ENCODE measurements at places on chromosomes 16 and 17.

- no peak for DNase-seq
Observed at GRCh38 chr16:10949424-10949970, 5.1 kb downstream of the CLEC16A start.

GRCh38 chr16:71811261-71811803 is 2.7 kb upstream of the AP1G1 start:
- DNase-seq, result no peak

DNA sequence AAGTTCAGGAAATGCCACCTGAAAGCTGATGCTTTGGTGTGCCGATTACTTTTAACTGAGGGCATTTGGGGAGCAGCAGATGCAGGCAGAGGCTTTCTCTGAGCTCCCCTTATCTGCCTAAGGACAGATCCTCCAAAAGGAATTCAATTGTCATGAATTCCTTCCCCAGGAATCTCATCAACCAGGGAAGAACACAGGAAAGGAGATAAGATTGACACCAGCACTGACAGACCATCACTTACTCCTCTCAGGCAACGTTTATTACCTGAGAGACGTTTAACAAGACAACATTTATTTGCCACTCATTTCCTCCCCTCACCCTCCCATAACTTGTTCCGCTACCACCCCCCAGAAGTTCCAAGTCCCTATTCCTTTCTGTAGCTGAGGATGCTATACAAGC is 17.6 kb upstream of the CDRT4 start:
- no peak for DNase-seq

DNA sequence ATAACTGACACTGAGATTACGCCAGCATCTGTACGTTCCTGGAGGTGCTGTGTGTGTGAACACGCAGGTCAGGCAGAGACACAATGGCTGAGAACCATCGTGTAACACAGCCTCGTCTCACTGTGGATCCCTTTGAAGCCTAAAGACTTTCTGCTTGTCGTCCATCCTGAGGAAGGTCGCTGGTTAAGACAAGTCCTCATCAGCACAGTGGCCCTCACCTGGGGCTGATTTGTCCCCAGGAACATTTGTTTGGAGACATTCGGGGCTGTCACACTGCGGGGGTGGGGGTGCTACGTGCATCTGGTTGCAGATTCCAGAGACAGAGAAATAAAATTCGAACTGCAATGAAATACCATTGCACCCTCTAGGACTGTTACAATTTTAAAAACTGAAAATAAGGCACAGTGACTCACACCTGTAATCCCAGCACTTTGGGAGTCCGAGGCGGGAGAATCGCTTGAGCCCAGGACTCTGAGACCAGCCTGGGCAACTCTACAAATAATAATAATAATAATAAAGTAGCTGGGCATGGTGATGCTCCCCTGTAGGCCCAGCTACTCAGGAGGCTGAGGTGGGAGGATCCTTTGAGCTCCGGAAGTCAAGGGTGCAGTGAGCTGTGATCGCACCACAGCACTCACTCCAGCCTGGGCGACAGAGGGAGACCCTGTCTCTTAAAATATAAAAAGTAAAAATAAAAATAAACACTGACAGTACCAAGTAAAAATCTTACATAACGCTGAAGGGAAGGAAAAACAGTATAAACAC is 112.0 kb upstream of the METRNL start:
- no peak for DNase-seq

DNA sequence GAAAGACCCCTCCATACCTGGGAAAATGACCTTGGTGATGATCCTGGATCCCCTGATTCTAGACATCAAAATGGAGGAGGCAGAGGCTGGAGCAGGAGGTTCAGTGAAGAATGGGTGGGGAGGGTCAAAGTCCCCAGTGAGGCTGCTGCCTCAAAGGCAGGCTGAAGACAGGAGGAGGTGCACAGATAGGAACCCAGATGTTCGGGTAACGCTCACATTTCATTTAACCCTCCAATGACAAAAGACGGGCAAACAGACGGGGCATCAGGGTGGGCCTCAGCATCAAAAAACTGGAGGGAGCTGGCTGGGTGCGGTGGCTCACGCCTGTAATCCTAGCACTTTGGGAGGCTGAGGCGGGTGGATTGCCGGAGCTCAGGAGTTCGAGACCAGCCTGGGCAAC is at the start of gene ANKRD40CL:
ANKRD40CL (minus strand) TSS at position 73 of the 400 bp plus-strand sequence. CDS start 605 bp downstream, outside the sequence.
- no peak for DNase-seq

DNA sequence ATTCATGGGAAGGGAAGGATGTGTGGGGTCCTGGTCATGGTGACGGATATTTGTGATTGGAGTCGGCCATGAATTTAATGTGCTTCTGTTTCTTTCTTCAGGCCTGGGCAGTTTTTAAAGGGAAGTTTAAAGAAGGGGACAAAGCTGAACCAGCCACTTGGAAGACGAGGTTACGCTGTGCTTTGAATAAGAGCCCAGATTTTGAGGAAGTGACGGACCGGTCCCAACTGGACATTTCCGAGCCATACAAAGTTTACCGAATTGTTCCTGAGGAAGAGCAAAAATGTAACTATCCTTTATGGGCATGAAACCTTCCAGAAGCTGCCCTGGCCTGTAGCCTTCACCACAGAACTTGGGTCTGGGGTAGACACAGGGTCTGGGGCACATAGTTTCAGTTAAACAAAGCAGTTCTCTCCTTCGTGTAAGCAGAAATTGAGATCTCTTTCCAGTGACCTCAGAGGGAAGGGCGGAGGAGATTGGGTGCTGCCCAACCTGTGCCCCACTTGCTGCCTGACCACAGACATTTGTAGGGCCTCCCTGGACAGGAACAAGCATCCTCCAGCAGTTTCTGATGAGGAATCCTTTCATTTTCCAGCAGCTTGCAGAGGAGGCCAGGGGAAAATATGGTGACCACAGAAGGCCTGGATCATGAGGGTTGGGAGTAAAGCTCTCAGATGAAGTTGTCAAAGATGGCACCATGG is 10.1 kb downstream of the IRF8 start:
- DNase-seq, result no peak

- DNase-seq, result no peak
Observed at GRCh38 chr17:19341641-19342610, 20.6 kb downstream of the B9D1 start.

DNA sequence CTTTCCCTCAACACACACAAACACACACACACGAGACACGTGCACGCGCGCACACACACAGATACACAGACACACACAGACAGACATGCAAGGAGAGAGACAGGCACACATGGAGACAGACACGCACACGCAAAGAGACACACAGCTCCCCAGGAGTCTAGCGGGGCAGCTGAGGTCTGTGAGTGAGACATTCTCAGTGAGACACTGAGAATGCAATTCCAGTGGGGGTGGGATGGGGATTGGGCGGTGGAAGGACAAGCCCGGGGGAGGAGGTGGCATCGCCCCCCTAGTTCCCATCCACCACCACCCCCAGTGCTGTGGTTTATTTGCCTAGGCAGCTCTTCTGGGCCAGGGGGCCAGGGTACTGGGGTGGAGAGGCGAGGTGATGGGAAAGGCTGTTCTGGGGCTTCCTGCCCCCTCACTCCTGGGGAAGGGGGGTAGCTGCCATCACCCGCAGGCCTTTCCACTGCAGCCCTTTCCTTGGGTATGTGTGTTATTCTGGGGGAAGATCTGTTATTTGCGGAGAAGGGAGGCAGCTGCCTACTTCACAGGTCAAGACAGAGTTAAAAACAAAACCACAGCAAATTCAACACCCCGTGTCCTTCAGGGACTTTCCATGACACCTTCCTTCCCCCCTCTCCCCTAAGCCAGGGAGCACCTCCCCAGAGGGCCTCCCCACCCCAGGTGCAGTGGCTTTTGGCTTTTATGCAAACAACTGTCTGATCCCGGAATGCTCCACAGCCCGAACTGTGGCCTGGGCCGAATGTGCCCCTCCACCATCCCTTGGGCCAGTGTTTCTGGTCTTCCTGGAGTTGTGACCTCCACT is 18.0 kb downstream of the GRB7 start:
- DNase-seq, result no peak

GRCh38 chr17:26782153-26782552 is 511.8 kb upstream of the WSB1 start:
- no peak for DNase-seq

DNA sequence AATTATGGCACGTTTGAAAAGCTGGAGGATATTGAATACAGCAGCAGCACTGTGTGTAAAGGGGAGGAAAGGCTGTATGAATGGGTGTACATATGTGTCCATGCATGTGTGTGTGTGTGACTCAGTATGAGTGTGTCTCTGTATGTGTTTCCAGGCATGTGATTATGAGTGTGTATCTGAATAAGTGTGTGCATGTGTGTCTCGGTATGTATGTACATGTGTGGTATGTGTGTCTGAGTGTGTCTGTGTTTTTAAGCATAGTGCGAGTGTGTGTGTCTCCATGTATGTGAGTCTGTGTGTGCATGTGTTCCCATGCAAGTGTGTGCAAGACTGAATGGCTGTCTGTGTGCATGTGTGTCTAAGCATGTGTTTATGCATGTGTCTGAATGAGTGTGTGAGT is 259.1 kb upstream of the XYLT1 start:
- no peak for DNase-seq

- DNase-seq, result no peak
Observed at GRCh38 chr17:58593123-58593522, 78.7 kb upstream of the MTMR4 start.

GRCh38 chr16:88274847-88275246 is 107.9 kb upstream of the ZNF469 start:
- no peak for DNase-seq

DNA sequence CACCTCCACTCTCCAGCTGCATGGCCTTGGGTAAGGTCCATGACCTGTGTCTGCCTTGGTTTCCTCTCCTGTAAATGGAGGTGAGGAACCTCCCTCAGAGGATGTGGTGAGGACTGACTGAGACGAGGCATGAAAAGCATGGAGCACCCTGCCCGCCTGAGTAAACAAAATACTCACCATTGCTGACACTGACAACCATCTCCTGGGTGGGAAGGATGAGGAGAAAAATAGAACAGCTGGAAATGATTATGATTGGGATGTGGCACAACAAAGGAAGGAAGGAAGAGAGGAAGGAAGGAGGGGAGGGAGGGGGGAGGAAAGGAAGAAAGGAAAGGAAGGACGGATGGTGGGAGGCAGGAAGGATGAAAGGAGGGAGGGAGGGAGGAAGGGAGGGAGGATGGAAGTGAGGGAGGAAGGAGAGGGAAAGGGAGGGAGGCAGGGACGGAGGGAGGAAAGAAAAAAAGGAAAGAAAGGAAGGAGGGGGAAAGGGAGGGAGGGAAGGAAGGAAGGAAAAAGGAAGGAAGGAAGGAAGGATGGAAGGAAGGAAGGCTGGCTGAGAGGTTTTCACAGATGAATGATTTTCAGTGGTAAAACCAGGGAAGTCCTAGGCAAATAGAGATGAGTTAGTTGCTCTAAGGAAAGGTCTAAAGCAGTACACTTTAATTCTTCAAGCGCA is 276.5 kb upstream of the XYLT1 start:
- no peak for DNase-seq

DNA sequence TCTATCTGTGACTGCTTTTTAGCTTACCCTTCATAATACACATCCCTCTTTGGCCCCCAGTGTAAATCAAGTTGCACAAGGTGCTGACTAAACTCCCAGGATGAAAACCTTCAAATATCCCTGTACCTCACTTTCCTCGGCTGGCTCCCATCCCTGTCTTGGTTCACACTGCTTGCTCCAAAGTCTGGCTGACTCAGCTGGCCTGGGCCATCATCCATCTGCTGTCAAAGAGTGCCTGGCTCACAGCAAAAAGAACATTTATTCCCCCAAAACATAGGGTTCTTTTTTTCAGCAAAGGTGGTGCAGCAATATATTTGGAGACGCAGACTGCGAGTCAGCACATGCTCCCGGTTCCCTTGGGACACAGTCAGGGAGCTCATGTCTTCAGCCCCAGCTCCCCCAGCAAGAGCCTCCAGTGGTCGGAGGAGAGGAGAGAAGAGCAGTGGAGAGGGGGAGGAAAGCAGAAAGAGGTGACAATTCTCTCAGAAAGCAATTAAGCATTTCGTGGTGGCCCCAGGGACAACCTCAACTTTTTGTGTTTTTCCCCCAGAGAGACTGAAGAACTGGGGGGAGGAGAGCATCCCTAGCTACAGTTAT is 26.1 kb downstream of the GPR142 start:
- no peak for DNase-seq

- no peak for DNase-seq
Observed at GRCh38 chr17:63496663-63497400, 20.0 kb downstream of the ACE start.

DNA sequence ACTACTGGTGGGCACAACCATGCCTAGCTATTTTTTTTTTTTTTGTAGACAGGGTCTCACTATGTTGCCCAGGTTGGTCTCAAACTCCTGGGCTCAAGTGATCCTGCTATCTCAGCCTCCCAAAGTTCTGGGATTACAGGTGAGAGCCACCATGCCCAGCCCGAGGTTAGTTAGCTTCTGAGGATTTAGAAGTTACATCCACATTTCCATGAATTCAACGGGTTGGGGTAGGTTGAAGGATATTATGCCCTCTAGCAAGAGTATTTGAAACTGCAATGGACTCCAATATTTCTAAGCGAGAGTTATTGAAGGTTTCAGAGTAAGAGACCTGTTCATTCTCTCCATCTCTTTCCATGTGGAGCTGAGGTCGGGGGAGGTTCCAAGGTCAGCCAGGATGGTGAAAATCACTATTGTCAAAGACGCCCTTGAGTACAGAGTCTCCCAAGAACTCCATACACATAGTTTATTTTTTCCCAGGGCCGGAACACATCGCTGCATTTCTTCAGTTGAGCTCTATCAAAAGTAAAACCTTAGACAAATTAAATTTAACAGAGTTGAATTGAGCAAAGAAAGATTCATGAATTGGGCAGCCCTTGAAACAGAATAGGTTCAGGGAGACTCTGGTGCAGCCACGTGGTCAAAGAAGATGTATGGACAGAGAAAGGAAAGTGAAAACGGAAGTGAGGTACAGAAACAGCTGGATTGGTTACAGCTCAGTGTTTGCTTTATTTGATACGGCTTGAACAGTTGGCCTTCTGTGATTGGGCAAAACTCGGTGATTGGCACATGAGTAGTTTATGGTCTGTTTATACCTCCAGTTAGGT is 19.0 kb upstream of the ITPRIPL2 start:
- no peak for DNase-seq

- DNase-seq, result peak; percentile 11
Observed at GRCh38 chr16:72467157-72467759, 295.3 kb upstream of the PMFBP1 start.

DNA sequence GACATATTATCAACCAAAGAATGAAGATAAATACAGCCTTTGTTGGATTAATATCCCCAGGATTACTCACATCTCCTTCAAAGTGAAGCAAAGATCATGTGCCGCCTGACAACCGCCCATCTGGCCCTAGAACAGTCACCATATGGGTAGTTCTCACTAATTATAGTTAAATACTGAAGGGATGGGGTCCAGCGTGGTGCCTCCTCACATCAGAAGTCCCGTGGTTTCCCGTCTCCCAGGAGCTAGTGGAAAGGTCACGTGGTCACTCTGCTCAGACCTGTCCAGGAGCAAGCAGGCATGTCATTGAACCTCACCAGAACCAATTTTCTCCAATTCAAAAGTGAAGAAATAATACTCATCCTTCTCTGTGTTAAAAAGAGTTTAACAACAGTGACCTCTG is 434.5 kb downstream of the SHISA9 start:
- DNase-seq, result no peak

DNA sequence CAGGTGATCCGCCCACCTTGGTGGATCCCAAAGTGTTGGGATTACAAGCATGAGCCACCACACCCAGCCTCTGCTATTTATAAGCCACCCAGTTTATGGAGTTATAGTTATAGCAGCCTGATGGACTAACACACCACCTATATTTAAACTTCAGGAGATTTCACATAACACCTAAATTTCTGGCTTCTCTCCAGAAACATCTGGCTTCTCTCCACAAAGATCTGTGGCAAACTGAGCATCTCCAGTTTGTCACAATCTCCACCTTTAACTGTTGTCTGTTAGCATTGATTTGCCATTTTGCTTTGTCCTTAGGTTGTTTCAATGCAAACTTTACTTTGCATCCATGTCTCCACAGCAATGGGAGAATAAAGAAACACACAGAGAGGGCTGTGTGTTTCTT is 39.6 kb downstream of the GDE1 start:
- DNase-seq, result no peak
